Left renal pelvis (tissue), 4 donors: ENCODE measurements at places on chromosomes 4 and X.

- DNase-seq = no peak
Measured at GRCh38 chr4:16731776-16732380, 166.6 kb downstream of the LDB2 start.

- DNase-seq = no peak
Measured at GRCh38 chrX:23742174-23742696, 841 bp downstream of the ACOT9 start.

DNA sequence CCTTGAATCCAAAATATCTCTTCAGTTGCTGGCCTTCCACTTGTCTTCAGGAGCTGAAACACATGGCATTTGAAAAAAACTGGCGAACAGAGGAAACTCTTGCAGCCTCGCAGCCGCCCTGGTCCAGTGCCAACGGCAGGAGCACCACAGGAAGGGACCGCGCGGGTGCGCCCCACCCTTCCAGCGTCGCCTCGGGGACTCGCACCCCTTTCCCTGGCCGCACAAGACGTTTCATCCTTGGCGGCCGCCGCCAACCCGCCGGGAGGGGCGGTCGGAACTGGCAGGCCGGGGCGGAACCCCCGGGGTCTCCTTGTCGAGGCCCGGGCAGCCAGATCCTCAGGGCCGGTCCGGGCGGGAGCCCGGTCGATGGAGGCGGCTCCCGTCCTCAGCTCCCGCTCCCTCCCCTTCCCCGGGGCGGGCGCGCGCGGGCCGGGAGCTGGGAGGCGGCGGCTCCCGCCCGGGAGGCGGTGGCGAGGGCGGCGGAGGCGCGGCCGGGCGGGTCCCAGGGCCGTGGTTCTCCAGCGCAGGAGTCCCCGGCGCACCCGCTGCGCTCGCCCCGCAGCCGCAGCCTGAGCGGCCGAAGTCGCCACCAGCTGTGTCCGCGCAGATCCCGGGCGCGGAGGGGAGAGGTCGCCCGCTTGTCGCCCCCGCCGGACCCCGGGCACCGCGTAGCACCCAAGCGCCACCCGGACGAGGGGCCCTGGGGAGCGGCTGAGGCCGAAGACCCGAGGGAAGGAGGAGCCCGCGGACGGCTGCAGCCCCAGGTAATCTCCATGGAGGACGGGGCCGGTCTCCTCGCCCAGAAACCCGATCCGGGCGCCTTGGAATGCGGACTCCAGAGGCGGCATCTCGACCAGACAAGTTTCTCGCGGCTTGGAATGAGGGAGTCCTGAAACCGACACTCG lies 886 bp upstream of the NDST3 start:
- peak; percentile 42 for DNase-seq

- DNase-seq = no peak
Measured at GRCh38 chrX:1928805-1929204, 313.9 kb downstream of the ASMT start.

DNA sequence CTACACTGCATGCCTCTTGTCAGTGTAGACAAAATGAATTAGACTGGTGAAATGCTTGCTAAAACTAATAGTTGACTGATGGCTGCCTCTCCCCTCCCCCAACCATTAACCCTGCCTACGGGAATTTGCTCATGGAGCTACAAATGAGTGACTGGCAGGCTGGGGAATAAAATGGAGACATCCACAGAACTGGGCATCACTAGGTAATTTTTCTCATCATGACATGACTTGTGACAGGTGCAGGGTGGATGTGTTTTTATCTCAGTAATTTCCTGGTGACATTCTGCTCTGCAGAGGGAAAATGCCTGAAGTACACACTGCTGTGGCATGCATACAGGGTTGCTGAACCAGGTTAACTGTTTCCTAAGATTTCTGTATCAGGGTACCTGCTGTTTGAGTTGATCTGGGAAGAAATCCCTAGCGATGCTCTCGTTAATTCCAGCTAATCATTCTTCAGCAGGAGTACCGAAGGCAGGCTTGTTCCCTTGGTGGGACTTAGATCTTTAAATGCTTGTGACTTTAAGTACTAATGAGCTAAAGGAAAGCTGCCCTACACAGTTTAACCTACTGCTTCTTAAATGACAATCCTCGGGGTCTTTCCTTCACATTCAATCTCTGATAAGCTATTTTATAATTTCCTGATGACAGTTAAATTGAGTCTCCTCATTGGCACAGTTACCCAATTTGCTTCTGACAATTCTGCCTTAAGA lies 376.3 kb upstream of the LCORL start:
- no peak for DNase-seq

GRCh38 chr4:53784112-53784511 lies 192.8 kb upstream of the LNX1 start:
- no peak for DNase-seq

DNA sequence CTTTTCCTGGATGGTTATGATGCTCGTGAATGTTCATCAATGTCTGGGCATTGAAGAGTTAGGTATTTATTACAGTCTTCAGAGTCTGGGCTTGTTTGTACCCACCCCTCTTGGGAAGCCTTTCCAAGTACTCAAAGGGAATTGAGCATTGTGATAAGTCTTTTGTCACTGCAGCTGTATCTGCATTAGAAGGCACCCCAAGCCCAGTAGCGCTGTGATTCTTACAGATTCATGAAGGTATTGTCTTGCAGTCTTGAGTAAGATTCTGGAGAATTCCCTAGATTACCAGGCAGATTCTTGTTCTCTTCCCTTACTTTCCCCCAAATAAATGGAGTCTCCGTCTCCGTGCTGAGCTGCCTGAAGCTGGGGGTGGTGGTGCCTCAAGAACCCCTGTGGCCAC lies 173.4 kb upstream of the HUWE1 start:
- no peak for DNase-seq

GRCh38 chrX:134658760-134659023 lies 421 bp upstream of the PLAC1 start:
- no peak for DNase-seq

- no peak for DNase-seq
Measured at GRCh38 chr4:163833669-163834068, 339.2 kb downstream of the TMA16 start.

DNA sequence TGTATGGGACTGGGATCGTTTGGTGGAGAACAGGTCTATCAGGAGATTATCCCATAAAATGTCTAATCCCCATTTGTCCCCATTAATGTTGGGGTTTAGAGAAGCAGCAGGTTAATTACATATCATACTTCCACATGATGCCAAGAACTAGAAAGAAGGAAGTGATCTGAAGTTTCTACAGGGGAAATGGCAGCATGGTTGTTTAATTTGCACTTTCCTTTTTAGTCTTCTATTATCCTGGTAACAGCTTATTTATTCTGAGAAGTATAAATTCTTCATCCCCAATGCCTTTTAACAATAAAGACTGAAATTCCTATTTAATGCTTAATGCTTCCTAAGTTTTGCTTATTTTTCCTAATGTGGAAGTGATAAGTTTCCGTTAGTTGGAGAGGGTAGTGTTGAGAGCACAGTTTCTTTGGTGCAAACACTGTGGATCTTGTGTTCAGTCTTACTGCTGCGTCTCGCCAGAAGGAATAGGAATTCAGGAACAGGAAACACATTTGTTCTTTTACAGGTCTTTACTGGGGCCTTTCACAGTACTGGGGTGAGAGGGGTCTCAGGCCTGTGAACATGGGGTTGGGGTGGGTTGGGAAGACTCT lies 59.5 kb upstream of the TADA2B start:
- DNase-seq = no peak

DNA sequence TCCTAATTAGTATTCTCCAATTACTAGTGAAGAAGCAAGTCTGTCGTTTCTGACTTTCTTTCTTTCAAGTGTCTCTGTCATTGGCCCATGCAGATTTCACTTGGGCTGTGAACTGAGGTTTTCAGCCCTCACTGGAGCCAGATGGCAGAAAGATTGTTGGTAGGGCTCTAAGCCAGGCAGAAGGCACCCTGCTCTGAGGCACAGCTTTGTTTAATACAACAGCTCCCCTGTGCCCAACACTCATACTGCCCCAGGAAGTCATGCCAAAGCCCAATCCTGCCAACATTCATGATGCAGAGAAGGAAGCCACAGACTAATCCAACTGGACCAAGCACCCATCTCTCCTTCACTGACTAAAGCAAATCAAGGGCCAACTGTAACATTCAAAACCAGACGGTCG lies 117.1 kb upstream of the FRG1 start:
- no peak for DNase-seq

DNA sequence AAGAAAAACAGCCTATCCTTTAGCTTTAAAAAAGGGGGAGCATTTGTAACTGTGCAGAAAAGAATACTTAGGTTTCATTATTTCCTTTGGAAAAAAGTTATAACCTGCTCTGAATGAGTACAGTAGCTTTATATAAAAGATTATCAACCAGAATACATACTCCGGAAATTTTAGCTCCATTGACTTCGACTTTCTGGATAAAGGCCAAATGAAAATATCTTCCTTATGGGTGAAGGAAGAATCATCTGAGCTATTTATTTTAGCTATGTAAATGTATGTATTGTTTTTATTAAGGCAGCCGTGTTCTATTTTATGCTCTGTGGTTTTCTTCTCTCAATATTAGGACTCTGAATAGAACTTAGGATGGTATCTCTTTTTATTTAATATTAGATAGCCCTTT lies 69.0 kb upstream of the ETNPPL start:
- DNase-seq = no peak

GRCh38 chrX:13752646-13753045 lies 18.1 kb downstream of the OFD1 start:
- no peak for DNase-seq

DNA sequence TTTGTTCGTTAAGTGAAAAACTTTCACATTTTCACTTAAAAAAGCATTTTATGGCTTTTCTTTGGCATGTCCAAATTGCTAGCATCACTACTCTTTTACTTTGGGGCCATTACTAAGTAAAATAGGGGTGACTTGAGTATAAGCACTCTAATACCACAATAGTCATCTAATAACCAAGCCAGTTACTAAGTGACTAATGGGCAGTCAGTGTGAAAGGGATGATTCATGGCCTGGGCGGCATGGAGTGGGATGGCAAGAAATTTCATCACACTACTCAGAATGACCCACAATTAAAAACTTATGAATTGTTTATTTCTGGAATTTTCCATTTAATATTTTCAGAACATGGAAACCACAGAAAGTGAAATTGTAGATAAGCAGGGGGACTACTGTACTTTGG lies 60.9 kb downstream of the BMP15 start:
- DNase-seq = no peak

DNA sequence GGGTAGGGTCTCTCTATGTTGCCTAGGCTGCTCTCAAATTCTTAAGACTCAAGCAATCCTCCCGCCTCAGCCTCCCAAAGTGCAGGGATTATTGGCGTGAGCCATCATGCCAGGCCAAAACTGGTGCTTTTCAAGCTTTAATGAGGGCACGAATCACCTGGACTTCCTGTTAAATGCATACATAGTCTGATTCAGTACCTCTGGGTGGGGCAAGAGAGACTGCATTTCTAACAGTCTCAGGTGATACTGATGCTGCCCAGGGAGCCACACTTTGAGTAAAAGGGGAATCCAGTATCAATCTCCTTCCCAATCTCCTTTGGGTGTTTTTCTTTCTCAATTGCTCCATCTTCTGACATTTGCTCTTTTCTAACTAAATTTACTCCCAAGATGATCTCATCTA lies 96.5 kb downstream of the SH3RF1 start:
- DNase-seq = no peak

GRCh38 chr4:24218566-24218965 lies 328.7 kb upstream of the PPARGC1A start:
- no peak for DNase-seq

DNA sequence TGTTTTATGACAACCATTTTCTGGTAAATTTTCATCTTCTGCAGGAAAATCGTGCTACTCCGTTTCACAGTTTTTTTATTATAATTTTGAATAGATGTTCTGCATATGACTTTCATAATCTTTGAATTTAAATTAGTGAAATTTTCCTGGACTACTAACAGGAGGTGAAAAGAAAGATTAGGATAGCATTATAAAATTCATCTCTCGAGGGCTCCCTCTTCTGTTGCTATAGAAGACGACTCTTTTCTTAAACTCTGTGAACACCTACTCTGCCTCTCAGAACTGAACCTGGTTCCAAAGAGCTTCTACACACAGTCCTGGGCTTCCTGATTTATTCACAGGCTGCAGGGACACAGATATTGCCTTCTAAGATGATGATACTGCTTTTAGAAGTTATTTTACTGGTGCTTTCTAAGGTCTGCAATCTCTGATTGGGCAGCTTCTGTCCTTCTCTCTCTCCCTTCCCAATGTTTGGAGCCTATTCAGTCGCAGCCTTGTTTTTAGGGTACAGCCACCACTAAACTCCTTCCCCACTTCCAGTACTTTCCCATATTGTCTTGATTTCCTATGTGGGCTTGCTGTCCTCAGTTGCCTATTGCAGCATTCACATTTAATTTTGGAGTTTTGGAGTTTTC lies 10.1 kb upstream of the SAP30 start:
- DNase-seq = no peak

GRCh38 chr4:37946503-37947179 lies 13.6 kb upstream of the PTTG2 start:
- no peak for DNase-seq

GRCh38 chr4:126106658-126107057 lies 791.9 kb downstream of the FAT4 start:
- no peak for DNase-seq

- DNase-seq = no peak
Measured at GRCh38 chrX:122813876-122814275, 370.2 kb upstream of the GRIA3 start.

DNA sequence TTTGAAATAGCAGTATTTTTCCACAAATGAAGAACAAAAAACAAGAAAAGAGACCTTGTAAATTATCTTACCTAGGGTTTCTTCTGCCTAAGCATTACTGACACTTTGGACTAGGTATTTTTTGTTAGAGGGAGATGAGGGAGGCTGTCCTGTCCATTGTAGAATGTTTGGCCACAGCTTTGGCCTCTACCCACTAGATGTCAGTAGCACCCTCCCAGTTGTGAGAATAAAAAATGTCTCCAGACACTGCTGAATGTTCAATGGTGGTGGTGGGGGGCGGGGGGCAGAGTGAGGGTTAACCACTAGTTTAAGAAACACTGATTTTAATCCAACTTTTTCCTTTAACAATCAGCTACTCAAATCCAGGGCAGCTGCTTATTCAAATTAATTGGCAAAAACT lies 25.8 kb downstream of the OTUD4 start:
- DNase-seq = no peak

GRCh38 chr4:178738026-178738425 lies 1295.8 kb upstream of the AGA start:
- no peak for DNase-seq

DNA sequence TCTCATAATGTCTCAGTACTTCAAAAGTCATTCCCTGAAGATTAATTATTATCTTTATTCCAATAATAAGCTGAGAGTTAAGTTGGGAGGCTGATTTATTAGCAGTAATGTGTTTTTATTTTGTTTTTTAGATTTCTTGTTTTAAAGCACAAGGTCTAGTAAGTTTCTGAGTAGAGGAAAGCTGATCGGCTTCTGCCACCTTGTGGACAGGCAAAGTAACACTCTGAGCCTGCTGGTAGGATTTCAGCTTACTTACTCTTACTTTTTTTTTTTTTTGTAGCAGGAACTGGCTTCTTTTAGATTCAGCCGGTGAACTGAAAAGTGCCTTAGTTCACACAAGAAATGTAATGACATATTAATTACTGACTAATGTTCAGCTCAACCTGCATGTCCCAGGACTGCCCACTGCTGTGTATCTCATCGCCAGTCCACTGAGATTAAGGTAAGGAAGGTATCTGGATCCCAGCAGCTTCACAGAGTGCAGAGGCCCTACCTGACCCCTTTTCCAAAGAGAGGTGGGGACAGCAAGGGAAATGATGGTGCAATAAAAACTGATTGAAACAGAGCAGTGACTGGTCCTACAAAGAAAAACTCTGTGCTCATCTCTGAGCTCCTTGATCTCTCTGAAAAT lies 126.5 kb downstream of the ADGRA3 start:
- DNase-seq = peak; percentile 33
